Stimulated activated naive CD4-positive, alpha-beta T cell treated with Interleukin-2 at 50 U/mL for 16 hours (primary cell): ENCODE measurements at places on chromosomes 13 and 19.

GRCh38 chr13:93953841-93954240 lies 525.6 kb downstream of the DCT start:
- DNase-seq, result no peak

- no peak for DNase-seq
Observed at GRCh38 chr13:48401480-48401879, 11.4 kb downstream of the LPAR6 start.

GRCh38 chr13:81031996-81032395 lies 691.1 kb upstream of the SPRY2 start:
- DNase-seq, result no peak

DNA sequence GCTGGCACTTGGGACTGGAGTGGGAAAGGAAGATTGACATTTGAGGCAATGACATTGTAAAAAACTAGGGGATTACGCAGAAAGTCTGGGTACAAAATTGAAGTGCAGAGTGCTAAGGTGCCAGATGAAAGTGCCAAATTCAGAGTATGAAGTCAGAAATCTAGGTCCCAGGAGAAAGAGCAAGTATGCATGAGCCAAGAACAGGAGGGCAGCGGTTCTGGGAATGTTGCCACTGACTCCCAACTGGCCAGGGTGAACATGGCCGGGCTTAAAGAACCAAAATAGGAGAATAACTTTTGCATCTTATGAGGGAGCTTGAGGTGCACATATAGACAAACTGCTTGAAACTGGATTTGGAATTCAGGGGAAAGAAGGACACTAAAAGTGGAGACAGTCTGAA lies 495.8 kb upstream of the KLF12 start:
- no peak for DNase-seq

GRCh38 chr19:11374433-11375142 lies at the start of gene SWSAP1:
SWSAP1 (plus strand) TSS chr19:11374666; CDS start chr19:11374681, 15 bp downstream.
- peak; percentile 98 for DNase-seq

GRCh38 chr13:105213512-105213911 lies 1322.0 kb downstream of the EFNB2 start:
- no peak for DNase-seq

- DNase-seq, result peak; percentile 42
Observed at GRCh38 chr13:26985285-26985878, 186.2 kb downstream of the USP12 start.

DNA sequence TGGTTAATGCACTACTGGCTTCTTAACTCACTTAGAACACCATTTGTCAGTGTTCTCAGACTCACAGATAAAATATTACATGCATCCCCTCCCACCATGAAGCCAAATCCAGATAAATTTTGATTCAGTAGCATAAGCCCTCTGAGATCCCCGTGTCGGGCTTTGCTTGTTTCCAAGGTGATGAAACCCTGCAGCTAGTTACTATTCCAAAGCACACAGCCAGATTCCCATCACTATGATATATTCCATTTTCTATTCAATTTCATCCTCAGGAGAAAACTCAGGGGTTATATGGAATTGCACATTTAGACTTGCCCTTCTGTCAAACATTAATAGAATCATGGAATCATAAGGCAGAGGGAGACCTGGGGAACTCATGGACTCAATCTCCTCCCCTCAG lies 9.4 kb upstream of the FAM124A start:
- DNase-seq, result no peak

GRCh38 chr13:80889829-80890228 lies 548.9 kb upstream of the SPRY2 start:
- DNase-seq, result no peak

DNA sequence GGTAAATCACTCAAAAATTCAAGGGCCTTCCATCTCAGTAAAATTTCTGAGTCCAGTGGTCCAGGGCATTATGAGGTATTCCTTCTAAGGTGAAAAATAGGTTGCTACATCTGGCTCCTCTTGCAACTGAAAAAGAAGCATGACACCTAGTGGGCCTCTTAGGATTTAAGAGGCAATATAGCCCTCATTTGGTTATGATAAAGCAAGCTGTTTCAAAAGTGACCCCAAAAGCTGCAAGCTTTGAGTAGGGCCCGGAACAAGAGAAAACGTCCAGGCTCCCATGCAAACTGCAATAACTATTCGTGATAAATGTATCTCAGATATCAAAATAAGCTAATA lies 1910.2 kb upstream of the PRR20A start:
- no peak for DNase-seq

DNA sequence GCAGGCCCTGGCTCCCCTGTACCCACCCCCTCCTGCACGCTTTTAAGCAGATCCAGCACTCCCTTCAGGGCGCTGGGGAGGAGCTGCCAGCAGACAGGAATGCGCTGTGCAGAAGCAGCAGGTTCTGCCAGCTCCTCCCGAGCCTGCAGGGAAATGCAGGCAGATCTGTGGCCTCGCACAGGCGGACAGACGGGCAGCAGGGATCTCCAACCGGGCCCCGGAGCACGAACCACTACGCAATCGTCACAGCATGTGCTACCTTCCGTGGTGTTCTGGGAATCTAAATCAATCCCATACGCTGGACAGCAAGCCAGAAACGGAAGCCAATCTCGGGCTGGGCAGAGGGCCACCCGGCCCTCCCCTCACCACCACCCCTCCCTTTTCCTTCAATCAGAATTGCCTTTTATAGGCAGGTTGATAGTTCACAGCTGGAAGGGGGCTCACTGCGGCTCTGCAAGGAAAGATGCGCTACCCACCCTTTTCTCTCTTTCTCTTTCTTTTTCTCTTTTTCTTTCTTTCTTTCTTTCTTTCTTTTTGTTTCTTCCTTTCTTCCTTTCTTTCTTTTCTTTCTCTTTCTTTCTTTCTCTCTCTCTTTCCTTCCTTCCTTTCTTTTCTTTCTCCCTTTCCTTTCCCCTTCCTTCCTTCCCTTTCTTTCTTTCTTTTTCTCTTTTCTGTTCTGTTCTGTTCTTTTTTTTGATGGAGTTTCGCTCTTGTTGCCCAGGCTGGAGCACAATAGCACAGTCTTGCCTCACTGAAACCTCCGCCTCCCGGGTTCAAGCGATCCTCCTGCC lies 99.9 kb downstream of the GNG7 start:
- DNase-seq, result no peak

- DNase-seq, result peak; percentile 19
Observed at GRCh38 chr13:112943309-112944125, 25.5 kb upstream of the MCF2L start.

DNA sequence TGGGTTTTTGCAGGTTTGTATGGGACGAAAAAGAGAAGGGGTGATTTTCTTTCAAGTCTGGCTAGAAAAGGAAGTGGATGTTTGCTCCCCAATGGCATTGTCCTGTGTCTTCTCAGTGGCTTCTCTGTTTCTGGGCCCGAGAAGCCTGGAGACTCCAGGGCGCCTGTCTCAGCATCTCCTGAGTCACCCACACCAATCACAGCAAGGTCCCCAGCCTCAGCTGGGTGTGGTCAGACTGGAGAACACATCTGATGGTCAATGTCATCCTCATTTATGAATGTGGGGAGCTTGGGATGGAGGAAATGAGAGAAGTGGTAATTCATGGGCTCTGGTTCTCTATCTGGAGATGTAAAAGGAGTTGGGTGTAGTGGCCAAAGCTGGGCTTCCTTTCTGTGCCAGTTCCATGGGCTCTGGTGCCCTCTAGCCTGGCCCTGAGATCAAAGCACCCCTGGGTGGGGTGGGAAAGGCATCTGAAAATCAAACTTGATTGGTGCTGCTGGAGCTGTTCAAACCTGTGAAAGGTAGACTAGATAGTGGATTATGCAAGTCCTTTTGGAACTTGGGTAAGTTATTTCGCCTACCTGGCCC lies 13.4 kb downstream of the RASL11A start:
- no peak for DNase-seq

DNA sequence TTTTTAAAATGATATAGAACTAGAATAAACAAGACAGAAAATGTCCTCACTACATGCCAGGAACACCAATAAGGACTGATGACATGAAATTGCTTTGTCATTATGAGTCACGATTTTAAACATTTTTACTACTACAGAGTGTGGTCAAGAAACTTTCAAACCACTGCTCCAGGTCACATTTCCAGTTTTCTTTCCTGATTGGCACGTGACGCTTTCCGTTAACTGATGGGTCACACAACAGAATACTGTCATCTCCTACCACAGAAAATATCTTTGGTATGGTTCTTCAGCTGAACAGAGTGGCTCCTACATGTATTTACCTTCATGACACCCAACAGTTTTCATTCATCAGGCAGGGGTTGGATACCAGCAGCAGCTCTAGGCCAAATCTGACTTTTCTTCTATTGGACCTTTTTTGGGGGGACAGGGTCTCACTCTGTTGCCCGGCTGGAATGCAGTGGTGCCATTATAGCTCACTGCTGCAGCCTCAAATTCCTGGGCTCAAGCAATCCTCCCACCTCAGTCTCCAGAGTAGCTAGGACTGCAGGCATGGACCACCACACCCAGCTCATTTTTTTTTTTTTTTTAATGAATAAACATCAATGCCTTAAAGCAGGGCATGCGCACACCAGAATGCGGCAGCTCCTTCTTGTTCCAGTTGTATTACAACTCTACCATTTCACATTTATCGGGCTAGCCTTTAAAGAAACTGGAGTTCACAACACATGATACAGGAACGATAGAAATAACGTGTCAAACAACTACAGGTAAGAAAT lies 147.4 kb downstream of the RNF17 start:
- DNase-seq, result no peak

- no peak for DNase-seq
Observed at GRCh38 chr13:47594833-47595232, 406.2 kb downstream of the SUCLA2 start.

DNA sequence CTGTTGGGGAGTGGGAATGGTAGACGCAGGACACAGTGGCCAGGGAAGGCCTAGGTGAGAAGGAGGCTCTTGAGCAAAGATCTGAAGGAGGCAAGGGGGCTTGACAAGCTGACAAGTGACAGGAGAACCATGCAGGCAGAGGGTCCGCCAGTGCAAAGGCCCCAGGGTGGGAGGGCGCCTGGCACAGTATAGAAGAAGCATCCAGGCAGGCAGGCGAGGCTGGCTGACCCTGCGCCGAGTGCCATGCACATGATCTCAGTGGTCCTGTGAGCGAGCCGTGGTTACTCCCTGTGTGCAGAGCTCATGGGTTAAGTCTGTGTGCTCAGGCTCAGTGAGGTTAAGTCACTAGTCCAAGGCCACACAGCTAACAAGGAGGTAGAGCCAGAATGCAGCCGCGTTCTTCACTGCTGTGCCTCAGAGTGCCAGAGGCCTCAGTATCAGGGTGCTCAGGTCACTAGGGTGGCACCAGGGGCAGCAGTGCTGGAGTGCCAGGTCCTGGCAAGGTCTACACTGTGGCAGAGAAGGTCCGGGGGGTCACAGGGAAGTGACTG lies 15.2 kb downstream of the CNFN start:
- no peak for DNase-seq

DNA sequence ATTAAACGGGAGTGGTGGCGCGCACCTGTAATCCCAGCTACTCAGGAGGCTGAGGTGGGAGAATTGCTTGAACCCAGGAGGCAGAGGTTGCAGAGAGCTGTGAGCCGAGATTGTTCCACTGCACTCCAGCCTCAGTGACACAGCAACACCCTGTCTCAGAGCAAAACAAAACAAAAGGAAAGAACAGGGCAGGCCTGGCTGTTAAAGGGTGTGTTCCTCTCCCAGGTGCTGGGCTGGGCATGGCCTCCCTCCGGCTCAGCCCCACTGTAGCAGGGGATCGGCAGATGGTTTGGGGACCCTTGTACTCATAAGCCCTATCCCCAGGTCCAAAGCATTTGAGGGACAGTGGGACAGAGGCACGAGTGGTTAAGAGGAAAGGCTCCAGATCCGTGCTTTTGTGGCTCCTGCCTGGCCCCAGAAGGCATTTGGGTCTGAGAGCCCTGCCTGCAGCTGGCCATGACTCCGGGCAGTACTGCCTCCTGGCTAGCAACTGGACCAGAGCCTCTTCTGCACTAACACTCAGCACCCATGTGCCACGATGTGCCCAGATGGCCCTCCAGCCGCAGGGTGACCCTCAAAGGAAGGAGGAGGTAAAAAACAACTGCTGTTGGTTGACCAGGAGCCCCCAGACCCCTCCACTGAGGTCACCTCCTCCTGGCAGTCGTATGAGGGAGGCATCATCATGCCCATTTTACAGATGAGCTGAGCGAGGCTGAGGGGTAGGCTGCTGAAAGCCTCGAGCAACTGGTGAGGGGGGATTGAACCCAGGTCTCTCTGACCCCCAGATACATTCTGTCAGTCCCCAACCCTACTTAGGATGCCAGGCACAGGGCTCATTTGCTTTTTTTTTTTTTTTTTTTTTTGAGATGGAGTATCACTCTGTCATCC lies 10.0 kb downstream of the RFX1 start:
- no peak for DNase-seq
